ENCODE measurements at places on chromosomes 16 and 17. TPM values are rescaled to one million over a fixed set of nuclear protein-coding genes. Genes with fewer than 3 reads are reported as not detected.

Gene OTOP3
- not detected for total RNA-seq

Gene ELMO3
- total RNA-seq, result 3.0 TPM

GRCh38 chr17:5581655-5582054 lies 2.7 kb downstream of the NLRP1 start:
- DNase-seq, result no peak

- DNase-seq, result no peak
Measured at GRCh38 chr16:65681406-65681805, 559.5 kb upstream of the CDH11 start.

DNA sequence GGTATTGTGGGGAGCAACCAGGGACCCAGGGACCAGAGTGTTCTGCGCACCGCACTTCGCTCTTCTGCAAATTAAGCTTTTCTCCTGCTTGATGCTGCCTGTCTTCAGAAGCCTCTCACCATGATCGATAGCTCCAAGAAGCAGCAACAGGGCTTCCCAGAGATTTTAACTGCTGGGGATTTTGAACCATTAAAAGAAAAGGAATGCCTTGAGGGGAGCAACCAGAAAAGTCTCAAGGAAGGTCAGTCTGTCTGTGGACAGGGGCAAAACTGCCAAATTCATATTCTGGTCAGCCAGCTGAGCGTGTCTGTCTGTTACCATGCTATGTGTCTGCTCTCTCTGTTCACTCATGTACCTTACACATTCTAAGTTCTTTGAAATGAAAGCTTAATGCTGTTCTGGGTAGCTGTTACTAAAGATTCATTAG lies 115.7 kb downstream of the MRTFB start:
- DNase-seq, result no peak

- no peak for DNase-seq
Measured at GRCh38 chr17:49278076-49278475, 47.5 kb upstream of the PHOSPHO1 start.

GRCh38 chr17:77354670-77355455 lies 214.1 kb downstream of the SEC14L1 start:
- DNase-seq, result no peak
